Activated naive CD4-positive, alpha-beta T cell treated with Interleukin-2 at 50 U/mL for 16 hours (primary cell): ENCODE measurements at places on chromosomes 1 and 21.
A peak's percentile ranks its signal among the peaks of the same experiment; 100 is the strongest.

GRCh38 chr1:201614262-201615015 is 75.5 kb downstream of the NAV1 start:
- DNase-seq = no peak

- no peak for DNase-seq
Measured at GRCh38 chr1:119453021-119453420, 38.1 kb downstream of the HSD3B2 start.

- DNase-seq = no peak
Measured at GRCh38 chr1:17066361-17067068, 12.7 kb upstream of the SDHB start.

DNA sequence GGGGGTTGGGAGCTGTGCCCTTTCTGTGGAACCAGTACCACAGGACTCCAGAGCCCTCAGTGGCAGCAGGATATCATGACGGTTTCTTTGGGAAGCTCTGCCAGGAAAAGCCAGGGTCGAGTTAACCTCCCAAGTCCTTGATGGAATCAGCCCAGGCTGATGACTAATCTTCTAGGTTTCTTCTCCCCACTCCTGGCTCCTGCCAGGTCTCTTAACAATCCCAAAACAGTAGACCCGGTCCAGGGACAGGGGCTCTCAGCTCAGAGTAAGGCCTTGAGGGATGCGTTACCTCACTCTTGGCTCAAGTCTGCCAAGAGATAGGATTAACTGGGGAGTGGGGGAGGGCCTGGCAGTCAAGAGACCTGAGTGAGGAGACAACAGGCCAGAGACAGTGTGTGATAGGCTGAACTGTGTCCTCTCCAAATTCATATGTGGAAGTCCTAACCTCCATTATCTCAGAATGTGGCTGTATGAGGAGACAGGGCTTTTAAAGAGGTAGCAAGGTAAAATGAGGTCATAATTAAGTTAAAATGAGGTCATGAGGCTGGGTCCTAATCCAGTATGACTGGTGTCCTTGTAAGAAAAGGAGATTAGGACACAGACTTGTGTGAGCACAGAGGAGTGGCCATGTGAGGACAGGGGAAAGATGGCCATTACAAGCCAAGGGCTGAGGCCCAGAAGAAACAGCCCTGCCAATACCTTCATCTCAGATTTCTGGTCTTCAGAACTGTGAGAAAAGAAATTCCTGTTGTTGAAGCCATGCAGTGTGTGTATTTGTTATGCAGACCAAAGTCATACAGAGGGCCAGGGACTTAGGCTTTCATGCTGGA is 95.0 kb downstream of the BEND5 start:
- no peak for DNase-seq

DNA sequence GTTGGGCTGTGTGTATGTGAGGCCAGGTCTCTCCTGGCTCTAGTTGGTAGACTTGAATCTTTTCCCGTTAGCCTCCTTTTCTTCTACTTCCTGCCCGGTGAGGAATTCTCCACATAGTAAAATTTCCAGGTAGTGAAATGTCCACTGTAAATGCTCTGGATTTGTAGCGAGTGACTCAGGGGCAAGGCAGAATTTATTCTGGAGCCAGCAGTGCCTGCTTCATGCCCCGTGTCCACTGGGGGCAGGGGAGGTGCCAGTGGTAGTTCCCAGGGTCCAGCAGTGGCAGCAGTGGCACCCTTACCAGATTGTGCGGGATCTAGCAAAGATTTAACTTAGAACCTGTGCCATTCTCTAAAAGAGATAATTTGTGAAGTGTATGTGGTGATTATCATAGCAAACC is 74.5 kb upstream of the USP24 start:
- DNase-seq = no peak

DNA sequence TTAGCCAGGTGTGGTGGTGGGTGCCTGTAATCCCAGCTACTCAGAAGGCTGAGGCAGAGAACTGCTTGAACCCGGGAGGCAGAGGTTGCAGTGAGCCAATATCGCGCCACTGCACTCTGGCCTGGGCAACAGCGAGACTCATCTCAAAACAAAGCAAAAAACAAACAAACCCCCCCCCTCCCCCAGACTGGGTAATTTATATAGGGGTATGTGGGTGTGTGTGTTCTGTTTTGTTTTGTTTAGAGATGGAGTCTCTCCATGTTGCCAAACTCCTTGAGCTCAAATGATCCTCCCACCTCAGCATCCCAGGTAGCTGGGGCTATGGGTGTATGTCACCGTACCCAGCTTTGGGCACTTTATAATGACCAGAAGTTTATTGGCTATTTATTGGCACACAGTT is 73.6 kb downstream of the SLC27A3 start:
- DNase-seq = no peak

GRCh38 chr1:62024690-62025089 is 170.0 kb upstream of the L1TD1 start:
- no peak for DNase-seq

- DNase-seq = no peak
Measured at GRCh38 chr1:204528677-204529076, 12.5 kb downstream of the MDM4 start.

GRCh38 chr1:48873944-48874343 is 97.3 kb upstream of the BEND5 start:
- no peak for DNase-seq

DNA sequence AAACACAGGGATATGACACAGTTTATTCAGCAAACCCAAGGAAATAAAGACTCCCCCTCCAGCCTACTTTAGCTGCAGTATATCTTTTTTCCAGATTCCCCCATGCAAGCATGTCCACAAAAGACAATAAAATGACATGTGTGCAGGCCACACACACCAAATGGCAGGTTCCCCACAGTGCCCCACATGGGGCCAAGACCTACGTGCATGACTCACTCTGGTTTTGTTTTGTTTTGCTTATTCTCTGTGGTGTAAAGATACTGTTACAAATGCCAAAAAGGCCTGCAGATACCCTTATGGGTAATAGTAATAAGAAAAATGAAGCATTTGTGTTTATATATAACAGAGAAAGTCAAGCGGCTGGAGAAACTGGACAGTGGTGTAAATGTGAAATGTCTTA is 71.6 kb downstream of the RD3 start:
- DNase-seq = no peak

- no peak for DNase-seq
Measured at GRCh38 chr1:149846042-149846441, 53.3 kb upstream of the BOLA1 start.

GRCh38 chr1:245558069-245558468 is 403.3 kb downstream of the KIF26B start:
- no peak for DNase-seq

DNA sequence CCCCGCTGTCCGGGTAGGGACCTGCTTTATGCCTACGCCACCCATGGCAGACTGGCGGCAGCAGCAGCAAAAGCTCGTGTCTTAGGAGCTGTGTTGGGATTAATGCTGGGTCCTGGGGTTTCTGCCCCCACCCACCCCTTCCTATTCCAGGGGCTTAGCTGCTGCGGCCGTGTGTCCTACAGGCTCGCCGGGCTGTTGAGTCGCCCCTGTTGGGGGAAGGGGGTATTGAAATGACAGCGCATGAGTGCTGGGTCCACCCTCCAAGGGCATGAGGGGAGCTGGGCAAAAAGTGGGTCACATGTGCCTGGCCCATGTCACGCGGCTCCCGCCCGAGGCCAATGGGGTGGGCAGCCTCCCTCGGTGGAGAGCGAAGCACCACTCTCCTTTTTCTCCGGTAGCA is 118.3 kb upstream of the COL6A1 start:
- no peak for DNase-seq

- DNase-seq = peak; percentile 53
Measured at GRCh38 chr1:181159451-181160140, 71.1 kb downstream of the IER5 start.

DNA sequence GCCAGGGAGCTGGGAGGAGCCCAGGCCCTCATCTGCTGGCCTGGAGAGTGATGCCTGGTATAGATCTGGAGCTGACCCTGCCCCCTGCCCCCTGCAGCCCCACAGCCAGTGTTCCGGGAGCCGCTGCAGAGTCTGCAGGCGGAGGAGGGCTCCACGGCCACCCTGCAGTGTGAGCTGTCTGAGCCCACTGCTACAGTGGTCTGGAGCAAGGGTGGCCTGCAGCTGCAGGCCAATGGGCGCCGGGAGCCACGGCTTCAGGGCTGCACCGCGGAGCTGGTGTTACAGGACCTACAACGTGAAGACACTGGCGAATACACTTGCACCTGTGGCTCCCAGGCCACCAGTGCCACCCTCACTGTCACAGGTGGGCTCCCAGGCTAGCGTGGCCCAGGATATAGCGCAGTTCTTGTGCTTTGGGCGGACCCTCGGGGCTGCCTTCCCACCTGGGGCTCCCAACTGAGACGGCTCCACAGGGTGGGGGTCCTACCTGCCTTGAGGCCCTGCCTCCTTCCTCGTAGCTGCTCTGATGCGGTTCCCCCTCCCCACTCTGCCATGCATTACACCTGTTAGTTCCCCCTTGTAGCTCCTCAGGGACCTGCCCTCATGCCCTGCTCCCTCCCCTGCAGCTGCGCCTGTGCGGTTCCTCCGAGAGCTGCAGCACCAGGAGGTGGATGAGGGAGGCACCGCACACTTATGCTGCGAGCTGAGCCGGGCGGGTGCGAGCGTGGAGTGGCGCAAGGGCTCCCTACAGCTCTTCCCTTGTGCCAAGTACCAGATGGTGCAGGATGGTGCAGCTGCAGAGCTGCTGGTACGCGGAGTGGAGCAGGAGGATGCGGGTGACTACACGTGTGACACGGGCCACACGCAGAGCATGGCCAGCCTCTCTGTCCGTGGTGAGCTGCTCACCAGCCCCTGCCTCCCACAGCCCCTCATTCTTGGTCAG is 98.7 kb downstream of the OBSCN start:
- no peak for DNase-seq

DNA sequence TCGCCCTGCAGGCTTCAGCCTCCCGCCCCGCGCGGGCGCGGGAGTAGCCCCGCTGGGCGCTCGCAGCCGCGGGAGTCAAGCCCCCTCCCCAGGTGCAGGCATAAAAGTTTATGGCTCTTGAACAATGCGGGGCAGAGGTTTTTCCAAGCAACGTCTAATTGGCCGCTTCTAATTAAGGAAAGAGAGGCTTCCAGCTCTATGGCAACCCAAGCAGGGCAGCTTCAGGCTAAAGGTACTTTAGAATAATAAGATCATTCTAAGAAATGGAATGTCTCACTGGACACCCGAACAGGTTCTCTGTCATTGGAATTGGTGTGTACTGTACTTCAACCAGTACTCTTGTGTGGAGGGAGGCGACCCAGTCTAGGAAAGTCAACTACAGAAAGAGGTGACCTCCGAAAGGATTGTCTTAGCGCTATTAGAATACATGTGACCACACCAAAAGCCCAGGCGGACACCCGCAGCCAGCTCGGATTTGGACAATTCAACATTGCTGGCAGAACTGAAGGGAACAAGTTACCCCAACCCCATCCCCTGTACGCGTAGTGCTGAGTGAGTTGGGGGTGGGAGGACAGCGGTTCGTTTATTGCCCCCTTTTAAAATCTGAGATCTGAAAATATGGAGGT is 12.5 kb downstream of the NR5A2 start:
- no peak for DNase-seq

DNA sequence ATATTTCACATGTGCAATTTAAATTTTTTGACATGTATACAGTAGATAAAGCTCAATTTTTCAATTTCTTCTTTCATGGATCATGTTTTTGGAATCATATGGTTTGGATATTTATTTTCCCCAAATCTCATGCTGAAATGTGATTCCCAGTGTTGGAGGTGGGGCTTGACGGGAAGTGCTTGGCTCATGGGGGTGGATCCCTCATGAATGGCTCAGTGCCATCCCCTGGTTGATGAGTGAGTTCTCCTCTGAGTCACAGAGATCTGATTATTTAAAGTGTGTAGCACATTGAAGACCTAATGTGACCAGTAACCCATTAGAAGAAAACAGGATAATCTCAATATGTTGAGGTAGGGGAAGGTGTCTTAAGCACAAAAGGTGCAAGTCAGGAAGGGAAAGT is 9.1 kb upstream of the IFI16 start:
- no peak for DNase-seq

DNA sequence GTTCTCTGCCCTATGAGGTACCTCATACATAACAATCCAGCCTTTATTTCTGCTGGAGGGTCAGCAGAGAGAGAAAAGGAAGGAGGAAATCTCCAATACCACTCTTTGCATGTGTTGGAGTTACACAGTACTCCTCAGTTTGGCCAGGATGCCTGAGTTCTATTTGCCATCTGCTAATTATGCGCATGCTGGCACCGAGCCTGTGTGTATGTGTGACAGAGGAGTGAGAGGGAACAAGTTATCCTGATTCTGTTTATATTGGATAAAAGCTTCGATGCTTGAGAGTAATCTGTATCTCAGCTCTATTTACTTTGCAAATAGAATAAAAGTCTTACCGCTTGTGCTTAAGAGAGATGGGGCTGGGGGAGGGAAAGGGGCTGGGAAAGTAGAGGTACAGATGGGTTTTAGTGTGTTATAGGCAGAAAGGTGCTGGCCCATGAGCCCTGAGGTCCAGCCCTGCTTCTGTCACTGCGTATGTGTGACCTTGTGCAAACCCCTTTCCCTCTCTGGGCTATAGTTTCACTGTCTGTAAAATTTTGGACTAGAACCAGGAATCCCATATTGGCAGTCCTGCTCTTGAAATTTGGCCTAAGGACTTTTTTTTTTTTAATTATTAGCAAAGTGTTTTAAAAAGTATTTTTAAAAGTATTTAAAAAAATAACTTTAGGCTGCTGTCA is 54.5 kb upstream of the PLXNA2 start:
- no peak for DNase-seq

DNA sequence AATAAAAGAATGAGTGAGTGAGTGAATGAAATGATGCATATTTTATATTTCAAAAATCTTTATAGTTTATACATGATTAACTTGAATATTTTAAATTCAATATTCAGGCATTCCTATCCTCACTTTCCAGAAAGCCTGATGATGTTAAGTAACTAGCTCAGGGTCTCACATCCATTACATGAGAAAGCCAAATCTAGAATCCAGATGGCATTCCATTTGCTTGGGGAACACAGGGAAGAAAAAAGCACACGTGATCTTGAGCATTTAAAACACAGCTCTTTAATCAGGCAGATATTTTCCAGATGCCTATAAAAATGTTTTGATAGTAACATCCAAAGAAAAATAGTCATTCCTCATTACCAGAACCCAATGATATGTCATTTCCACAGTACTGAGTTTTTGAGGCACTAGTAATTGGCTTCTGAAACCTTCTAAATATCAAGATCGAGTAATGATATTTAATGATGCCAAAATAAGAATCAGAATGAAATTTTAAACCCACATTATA is 291.9 kb downstream of the DSCAM start:
- DNase-seq = no peak

DNA sequence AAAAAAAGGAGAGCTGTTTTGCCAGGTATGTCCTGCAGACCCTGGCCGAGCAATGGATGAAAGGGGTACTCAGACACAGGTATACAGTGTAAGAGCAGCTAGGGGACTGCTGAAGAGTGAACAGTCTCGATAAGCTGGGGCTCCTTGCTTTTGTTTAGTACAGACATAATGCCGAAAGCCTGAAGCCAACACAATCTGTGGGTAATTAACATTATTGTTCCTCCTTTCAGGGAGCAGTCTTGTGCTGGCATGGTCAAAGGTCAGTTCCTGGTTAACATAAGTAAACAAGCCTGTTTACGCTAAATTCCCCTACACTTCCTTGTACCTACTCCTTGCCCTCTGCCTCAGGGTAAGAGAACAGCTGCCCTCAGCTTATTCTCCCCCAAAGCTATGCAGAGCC is 272.3 kb upstream of the ST6GALNAC5 start:
- no peak for DNase-seq
